Gastroesophageal sphincter (tissue), 4 donors: ENCODE measurements at places on chromosomes 7 and 10.

DNA sequence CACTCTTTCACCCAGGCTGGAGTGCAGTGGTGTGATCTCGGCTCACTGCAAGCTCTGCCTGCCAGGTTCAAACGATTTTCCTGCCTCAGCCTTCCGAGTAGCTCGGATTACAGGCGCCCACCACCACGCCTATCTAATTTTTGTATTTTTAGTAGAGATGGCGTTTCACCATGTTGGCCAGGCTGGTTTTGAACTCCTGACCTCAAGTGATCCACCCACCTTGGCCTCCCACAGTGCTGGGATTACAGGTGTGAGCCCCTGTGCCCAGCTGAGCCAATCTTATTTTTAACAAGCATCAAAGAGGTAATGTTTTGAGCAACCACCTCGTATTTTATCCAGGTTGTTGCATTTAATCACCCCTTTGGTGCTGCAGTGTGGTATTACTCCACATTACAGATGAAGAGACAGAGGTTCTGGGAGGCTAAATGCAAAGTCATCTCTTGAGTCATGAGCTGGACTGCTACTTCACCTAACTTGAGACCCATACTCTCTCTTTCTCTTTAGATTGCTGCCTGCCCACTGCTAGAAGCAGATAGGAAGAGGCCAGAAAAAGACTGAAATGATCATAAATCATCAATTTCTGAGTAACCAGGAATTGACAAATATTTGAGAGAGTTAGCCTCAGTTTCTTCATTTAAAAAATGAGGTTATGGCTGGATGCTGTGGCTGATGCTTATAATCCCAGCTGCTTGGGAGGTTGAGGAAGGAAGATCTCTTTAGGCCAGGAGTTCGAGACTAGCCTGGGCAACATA, 116.2 kb downstream of the CAMK1D start:
- ATAC-seq, result no peak

DNA sequence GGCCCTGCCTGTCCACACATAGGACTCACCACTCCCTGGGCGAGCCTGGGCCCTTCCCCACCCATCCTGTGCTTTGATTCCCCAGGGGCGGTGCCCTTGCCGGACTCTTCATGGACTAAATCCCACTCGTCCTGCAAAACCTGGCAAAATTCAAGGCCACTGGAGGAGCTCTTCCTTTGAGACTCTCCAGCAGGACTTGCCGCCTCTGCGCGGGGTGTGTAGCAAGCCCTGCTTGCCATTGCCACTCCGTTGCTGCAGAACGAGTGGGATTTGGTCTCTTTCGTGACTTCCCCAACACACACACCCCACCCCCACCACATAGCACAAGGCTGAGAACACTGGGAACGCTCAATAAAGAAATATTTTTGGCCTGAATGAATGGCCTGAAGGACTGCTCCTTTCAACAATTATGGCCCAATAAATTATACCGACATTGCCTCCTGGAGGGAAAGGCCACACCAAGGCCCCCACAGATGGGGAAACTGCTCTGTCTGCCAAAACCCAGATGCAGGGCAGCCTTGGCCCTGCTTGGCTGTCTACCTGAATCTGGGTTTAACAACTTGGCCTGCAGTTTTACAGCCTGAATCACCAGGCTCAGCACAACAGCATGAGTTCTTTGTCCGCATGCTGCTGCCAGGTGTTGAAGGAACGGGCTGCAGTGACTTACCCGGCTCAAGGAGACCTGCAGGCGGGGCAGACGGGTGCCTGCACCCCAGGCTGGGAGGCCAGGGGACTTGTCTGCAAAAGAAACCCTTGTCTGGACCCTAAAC, 72.8 kb upstream of the KAT6B start:
- no peak for ATAC-seq

GRCh38 chr7:22884911-22885788, 62.5 kb upstream of the TOMM7 start:
- no peak for ATAC-seq

- ATAC-seq, result no peak
Observed at GRCh38 chr7:23462846-23463245, 7.4 kb downstream of the IGF2BP3 start.

GRCh38 chr10:119100434-119101238, 3.3 kb upstream of the DENND10 start:
- ATAC-seq, result no peak

DNA sequence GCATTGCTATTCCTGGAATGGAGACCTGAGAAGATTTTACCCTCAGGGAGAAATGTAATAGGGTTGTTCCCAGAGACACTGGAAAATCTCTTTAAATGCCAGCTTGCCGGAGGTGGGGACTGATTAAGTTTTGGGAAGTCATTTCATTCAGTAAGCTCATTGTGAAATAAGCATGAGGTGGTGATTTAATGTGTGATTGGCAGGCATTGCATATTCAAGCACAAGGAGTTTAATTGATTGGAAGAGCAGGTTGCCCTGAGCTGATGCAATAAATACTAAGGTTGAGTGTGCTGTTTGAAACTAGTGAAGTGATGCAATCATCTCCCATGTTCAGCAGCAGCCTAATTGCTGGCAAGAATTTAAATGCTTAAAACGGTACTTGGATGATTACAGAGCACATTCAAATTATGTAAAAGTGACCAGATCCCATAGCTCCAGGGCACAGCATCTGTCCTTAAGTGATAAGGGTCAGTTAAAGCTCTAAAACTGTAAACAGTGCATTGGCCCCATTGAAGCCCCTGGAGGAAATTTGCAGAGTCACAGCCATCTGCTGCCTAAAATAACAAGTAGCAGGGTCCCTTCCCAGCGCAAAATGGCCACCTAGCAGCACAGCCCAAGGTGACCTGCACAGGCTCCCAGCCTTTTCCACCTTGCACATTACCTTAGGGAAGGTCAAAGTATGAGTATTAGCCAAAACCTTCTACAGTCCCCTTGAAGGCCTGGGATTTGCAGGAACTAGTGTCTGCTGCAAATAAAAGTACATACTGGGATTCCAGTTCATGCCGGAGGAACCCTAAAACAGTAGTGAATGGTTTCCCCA, 92.1 kb downstream of the CCDC71L start:
- ATAC-seq, result peak; percentile 85

DNA sequence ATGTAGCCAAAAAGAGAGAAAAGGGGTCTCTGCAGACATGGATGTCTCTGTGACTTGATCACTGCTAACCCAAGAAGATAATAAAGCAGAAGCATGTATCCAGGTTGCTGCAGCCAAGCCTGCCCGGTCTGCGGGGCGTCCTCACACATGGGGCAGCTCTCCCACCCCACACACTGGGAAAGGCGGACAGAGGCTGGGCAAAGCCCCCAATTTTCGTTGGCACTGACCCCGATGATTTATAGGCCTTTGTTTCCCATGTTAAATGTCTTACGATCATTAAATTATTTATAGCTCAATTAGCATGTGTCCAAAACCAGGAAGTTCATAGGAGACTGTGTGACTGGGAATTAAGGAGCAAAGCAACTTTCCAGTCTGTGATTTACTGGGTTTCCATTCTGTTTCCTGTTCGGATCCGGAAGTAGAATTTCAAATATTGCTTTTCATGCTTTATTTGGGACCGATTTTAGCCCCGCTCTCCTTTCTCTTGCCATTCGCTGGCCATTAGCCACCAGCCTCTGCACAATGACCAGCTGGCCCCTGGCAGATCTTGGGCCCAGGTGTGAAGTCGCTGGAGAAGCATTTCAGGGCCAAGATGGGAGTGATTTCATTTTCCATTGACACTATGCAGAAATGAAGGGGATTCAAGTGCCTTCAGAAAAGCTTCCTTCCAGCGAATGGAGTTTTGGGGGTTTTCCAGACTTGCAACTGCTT, 91.6 kb downstream of the EGFR start:
- no peak for ATAC-seq

GRCh38 chr7:48139459-48139858, 31.8 kb upstream of the ABCA13 start:
- no peak for ATAC-seq

- ATAC-seq, result no peak
Observed at GRCh38 chr7:24191362-24191761, 92.6 kb upstream of the NPY start.

- peak; percentile 23 for ATAC-seq
Observed at GRCh38 chr7:4792537-4793126, 17.2 kb downstream of the AP5Z1 start.

- ATAC-seq, result no peak
Observed at GRCh38 chr7:54888734-54889082, 129.7 kb upstream of the SEC61G start.

DNA sequence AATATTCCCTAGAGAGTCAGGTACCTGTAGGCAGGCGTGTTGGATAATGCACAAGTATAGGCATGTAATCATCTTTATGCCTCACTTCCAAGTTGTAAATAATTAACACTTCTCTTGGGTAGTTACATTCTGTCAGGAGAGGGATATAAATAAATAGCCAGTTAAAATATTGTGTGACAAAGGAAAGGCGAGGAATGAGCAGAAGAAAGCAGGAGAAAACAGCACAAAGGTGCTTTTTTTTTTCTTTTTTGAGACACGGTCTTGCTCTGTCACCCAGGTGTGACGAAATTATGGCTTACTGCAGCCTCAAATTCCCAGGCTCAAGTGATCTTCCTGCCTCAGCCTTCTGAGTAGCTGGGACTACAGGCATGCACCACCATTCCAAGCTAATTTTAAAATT, 99.2 kb upstream of the LYZL2 start:
- ATAC-seq, result no peak

DNA sequence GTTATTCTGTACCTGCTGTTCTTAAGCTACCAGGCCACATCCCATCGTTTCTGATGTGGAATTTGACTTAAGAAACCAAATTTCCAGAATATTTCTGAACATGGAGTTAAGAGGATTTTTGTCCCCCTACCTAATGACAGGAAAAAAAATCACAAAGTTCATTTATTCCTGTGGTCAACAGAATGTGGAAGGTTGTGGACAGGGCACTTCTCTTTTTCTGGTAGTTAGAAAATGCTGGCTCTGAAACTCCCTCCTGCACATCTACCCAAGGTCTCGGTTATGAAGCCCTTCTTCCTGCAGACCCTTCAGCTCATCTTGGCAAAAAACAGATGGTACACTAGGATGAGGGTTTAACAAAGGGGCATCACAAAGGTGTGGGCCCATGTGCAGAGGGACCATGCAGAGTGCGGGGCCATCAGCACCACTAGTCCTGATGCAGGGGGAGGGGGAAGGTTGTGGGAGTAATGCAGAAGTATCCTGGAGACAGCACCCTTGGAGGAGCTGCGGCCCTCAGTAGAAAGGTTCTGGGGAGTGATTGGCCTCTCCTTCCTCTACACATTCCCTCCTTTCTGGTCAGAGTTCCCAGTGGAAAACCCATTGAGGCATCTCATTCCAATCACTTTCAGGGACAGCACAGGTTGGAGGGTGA, 9.8 kb downstream of the ALOX5 start:
- ATAC-seq, result no peak

GRCh38 chr7:21077602-21078001, 290.9 kb upstream of the SP8 start:
- ATAC-seq, result no peak

- ATAC-seq, result no peak
Observed at GRCh38 chr10:47444047-47444446, 39.9 kb downstream of the ANXA8 start.

GRCh38 chr7:121032645-121033460, 44.3 kb downstream of the CPED1 start:
- no peak for ATAC-seq

DNA sequence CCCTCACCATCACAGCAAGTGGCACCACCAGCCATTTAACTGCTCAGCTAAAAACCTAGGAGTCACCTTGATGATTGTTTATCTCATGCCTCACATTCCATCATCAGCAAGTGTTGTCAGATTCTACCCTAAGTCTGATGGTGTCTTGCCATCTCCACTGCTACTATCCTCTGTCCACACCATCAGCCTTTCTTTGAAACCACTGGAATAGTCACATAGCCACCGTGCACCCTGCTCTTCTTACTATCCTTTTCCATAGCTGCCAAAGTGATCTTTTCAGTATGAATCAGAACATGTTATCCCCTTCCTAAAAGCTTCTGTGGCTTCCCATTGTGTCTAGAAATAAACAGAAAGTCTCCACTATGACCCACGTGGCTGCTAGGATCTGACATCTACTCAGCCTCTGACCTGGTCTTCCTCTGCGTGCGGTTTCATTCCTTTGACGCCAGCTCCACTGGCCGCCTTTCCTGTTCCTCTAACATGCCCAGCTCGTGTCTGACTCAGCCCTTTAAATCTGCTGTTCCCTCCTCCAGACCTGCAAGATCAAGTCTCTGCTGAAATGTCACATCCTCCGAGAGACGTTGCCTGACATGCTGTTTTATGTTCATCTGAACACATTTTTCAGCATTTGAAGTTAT, 16.5 kb upstream of the CHN2 start:
- ATAC-seq, result peak; percentile 72

DNA sequence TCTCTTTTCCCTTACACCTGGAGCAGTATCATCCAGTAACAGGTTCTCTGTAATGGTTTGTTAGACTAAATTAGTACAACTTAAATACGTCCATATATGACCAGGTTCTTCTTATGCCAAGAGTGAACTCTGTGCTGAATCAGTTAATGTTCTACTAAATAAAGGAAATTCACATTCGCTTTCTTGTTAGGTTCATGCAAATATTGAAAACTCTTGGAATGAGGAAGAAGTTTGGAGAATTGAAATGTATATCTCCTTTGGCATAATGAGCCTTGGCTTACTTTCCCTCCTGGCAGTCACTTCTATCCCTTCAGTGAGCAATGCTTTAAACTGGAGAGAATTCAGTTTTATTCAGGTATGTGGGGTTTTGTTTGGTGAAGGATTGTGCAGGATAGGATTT, 15.3 kb upstream of the CFAP69 start:
- no peak for ATAC-seq

GRCh38 chr7:158865462-158865922, 9.1 kb downstream of the DYNC2I1 start:
- no peak for ATAC-seq

GRCh38 chr7:42624471-42624870, 287.4 kb downstream of the C7orf25 start:
- no peak for ATAC-seq

GRCh38 chr10:84088626-84089025, 50.7 kb upstream of the GHITM start:
- no peak for ATAC-seq

GRCh38 chr7:137343281-137343841, at the start of gene PTN:
PTN (minus strand) TSS chr7:137343733; CDS start chr7:137254973, 88,760 bp downstream.
- peak; percentile 82 for ATAC-seq

GRCh38 chr7:87435546-87435945, 39.9 kb downstream of the ABCB4 start:
- no peak for ATAC-seq

DNA sequence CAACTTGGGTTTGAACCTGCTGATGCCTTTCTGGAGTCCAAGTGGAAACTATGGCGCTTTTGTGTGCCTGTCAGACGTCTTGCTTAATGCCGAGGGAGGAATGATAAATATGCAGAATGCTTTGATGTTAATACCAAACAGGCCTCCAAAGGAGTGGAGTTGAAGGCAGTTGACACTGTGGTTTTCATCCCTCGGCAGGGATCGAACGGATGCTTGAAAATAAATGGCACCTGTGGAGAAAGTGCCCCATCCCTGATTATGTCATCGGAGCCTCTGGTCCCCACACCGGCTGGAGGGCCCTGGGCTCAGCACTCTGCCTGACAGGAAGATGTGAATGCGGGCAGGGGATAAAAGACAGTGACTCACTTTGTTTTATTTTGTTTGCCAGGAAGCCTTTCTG, 148.7 kb upstream of the GPR26 start:
- no peak for ATAC-seq

- no peak for ATAC-seq
Observed at GRCh38 chr10:8389630-8390029, 335.1 kb downstream of the GATA3 start.

- ATAC-seq, result no peak
Observed at GRCh38 chr10:21724020-21724589, 190.1 kb downstream of the MLLT10 start.
